ENCODE measurements at places on chromosomes 7 and 10. TPM values are rescaled to one million over a fixed set of nuclear protein-coding genes. Genes with fewer than 3 reads are reported as not detected.

The ANXA8 gene
- 0.88 TPM for total RNA-seq

The CDK6 gene
- total RNA-seq = 69.9 TPM

The CALML3 gene
- 0.33 TPM for total RNA-seq

The XRCC2 gene
- 5.3 TPM for total RNA-seq

The SLC18A3 gene
- total RNA-seq = 1.3 TPM

The CDHR1 gene
- 150 TPM for total RNA-seq

The STEAP1B gene
- 1.6 TPM for total RNA-seq

The SNX10 gene
- 28.5 TPM for total RNA-seq

The SPOCK2 gene
- total RNA-seq = 28.6 TPM

The TUBAL3 gene
- 0.49 TPM for total RNA-seq

The OPN1SW gene
- total RNA-seq = 35.2 TPM

The BEND7 gene
- total RNA-seq = 35.7 TPM

The GRM3 gene
- 7.2 TPM for total RNA-seq

The TUBB8 gene
- not detected for total RNA-seq

The CLRN3 gene
- not detected for total RNA-seq

The SEM1 gene
- total RNA-seq = 23.1 TPM

The ACHE gene
- 25.7 TPM for total RNA-seq

The GALNT17 gene
- 27.0 TPM for total RNA-seq

The GNAT3 gene
- total RNA-seq = not detected

The NME8 gene
- not detected for total RNA-seq

The PNLIPRP3 gene
- not detected for total RNA-seq

The MMP21 gene
- 1.2 TPM for total RNA-seq

The NUB1 gene
- total RNA-seq = 57.6 TPM

The SPDYE5 gene
- 0.22 TPM for total RNA-seq

The EPHA1 gene
- total RNA-seq = 2.1 TPM

The APBB1IP gene
- 2.9 TPM for total RNA-seq

The NPTX2 gene
- total RNA-seq = 16.8 TPM

The PSMG3 gene
- total RNA-seq = 20.4 TPM

The CYP3A5 gene
- total RNA-seq = 4.6 TPM

The COPS6 gene
- 53.1 TPM for total RNA-seq

The ZDHHC6 gene
- 37.2 TPM for total RNA-seq

The NAMPT gene
- total RNA-seq = 98.7 TPM

The ARPC1B gene
- total RNA-seq = 41.9 TPM
